ENCODE measurements at places on chromosomes 12 and 14.

- no peak for DNase-seq
Observed at GRCh38 chr14:70448633-70449340, 3.2 kb upstream of the ADAM21 start.

DNA sequence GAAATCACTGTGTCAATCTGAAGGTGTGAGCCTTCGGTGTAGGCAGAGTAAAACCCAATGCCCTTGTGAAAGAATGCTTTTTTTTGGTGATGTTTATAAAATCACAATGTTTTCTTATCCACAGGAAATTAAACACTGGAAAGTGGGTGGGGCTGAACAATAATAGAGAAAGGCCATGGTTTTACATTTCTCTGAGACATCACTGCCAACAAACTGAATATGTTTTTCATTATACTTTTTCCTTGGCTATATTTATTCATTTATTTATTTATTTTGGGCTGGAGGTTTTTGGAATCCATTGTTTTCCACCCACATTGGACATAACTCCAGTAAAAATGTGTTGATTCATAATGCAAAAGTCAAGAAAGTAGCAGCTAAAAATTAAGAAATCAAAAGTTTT lies 16.9 kb downstream of the LRRK2 start:
- no peak for DNase-seq

DNA sequence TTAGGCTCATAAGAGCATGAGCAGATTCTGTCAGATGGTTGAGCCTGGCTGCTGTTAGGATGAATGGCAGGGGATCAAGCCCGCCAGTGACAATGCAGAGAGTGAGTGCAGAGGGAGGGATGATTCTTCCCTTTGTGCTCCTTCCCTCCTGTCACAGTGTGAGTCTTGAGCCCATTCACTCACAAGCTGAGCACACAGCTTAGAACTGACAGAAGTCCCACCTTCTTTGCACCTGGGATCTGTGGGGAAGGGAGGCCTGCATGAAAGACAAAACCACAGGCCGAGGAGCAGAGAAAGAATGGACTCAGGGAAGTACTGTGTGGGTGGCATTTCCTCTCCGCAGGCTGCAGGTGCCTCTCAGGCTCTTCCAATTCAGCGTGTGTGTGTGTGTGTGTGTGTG lies 160.6 kb downstream of the KCNA5 start:
- DNase-seq, result no peak

DNA sequence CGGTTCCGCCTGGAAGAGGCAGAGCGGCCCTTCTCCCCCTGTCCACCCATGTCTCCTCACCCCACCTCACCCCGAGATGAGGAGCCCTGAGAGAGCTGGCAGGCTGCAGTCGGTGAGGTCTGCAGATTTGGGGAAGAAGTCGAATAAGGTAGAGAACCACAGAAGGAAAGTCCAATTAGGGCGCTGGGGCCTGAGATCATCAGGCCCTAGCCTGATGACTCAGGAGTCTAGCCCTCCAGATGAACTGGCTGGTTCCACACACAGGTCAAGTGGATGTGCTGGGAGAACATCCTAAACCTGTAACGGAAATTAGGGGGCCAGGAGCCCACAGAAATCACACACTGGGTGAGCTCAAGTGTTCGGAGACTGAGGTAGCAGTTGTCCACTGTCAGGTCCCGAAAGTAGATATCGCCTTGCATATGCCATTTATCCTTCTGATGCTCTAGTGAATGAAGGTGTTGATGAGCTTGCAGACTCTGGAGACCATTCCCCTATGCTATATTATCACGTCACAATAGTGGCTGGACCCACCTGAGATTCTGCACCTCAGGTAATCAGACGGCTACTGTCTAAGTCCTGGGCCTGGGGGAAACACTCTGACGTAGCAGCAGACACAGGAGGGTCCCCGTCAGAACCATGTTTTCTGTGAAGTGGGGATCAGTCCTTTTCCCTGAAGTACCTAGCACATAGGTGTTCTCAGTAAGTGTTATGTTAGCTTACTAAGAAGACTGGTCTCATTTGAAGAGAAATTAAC lies 886 bp upstream of the METTL17 start:
- DNase-seq, result no peak

GRCh38 chr12:30930641-30931040 lies 4.1 kb downstream of the TSPAN11 start:
- DNase-seq, result no peak

DNA sequence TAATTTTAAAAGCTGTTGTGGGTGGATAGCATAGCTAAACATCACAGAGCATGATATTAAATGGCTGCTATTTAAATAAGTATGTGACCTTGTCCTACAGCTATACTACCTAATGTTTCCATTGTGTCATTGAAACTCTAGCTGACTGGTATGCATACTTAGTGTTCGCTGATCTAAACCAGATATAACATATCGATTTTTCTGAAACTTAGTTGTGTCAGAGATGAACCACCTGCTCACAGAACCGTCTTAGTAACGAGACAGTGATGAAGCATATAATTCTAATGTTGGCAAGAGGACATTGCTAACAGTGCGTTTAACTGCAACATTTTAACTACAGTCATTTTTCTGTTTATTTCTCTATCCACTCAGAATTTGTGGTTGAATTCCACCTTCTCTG lies 36.1 kb upstream of the NUAK1 start:
- DNase-seq, result no peak

GRCh38 chr14:103121121-103121845 lies 2.0 kb upstream of the TNFAIP2 start:
- no peak for DNase-seq

GRCh38 chr14:39988939-39989338 lies 556.7 kb upstream of the FBXO33 start:
- DNase-seq, result no peak

DNA sequence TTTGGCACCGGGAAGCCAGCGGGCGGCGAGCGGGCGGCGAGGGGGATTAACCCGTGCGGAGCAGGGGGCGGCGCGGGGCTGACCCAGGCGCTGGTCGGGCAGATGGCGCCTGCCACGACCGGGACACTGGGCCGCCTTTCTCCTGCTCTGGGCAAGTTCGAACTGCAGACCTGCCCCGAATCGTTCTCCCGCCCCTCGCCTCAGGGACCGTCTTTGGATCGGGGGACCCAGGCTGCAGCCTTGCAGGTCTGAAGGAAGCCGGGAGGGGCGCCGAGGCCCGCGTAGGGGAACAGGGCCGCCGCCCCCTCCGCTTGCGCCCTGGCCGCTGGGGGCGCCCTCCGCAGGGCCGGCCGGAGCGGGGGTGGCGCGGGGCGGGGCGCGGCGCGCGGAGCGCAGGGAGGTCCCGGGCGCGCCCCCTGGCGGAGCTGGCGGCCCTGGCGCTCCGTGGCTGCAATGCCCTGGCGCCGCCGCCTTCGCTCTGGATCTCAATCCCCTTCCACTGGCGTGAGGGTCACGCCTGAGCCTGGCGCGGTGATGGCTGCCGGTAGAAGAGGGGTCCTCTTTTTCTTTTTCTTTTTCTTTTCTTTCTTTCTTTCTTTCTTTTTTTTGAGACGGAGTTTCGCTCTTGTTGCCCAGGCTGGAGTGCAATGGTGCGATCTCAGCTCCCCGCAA lies 449 bp upstream of the LTBP2 start:
- DNase-seq, result peak; percentile 70

DNA sequence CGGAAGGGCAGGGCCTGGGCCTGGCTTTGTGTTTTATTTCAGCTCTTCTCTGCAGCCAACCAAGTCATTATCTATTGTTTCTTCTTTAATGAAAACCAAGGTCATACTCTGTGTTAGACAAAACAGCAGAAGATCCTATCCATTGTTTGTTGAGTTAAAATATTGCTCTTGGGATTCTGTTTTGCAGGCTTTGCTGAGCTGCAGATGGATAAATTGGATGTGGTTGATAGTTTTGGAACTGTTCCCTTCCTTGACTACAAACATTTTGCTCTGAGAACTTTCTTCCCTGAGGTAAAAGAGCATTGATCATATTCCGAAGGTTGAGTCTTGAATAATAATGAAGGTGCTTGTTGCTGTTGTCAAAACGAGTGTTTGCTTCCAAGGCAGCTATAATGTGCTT lies 106.6 kb downstream of the PLXNC1 start:
- DNase-seq, result no peak

DNA sequence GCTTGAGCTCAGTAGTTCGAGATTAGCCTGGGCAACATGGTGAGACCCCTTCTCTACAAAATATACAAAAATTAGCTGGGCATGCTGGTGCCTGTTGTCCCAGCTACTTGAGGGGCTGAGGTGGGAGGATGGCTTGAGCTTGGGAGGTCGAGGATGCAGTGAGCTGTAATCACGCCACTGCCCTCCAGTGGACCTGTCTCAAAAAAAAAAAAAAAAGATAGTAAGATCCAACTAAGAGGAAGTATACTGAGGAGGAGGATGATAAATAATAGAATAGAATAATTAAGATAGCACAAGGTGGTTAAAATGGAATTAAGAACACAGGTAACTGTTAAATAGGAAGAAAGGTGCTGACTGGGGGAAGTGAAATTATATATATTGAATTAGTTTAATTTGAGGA lies 37.0 kb upstream of the BAZ1A start:
- no peak for DNase-seq

GRCh38 chr12:76329159-76329558 lies 19.1 kb downstream of the BBS10 start:
- DNase-seq, result no peak

DNA sequence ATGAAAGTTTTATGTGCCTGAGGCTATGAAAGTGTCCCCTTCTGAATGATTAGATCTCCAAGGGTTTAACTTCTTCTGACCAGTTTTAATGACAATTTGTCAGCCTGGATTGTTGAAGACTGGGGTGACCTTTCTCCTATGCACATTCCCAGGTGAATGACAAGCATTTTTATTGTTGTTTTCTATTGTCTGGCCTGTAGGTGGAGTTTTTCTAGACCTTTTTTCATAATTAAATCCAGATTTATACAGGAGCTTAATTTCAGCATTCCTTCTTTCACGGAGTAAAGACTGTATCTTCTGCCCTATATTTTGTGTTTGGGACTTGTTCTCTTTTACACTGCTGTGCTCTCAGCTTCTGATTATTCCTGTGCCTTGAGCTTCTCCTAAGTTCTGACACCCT lies 125.0 kb upstream of the FAR2 start:
- DNase-seq, result no peak

DNA sequence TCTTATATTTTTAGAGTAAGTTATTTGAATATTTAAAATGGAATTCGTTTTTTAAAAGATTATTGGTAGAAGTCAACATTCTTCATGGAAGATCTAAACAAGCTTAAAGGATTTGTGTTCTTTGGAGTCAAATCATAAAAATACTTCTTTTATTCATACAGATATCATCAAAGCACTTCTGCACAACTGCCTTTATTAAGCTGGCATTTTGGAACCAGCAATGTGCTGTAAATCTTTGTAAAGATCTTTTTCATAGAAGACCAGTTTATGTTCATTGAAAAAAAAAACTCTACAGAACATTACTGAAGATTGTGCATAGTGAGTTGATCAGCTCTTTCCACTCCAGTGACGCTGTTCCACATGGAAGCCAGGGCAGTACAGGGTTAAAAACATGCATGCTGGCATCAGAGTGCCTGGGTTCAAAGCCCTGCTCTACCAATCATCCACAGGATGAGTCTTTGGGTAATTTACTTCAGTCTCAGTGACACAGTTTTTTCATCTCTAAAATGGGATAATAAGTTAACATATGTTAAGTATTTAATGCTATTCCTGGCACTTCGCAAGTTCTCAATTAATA lies 109.6 kb upstream of the SLC38A4 start:
- DNase-seq, result no peak

Measured in stimulated activated CD4-positive, alpha-beta T cell treated with anti-CD3 and anti-CD28 coated beads, Interleukin-1b, Interleukin-23, amount 100 ng/mL, for 24 hours (primary cell).